ENCODE measurements at places on chromosomes 7 and 10.
A peak's percentile ranks its signal among the peaks of the same experiment; 100 is the strongest.

DNA sequence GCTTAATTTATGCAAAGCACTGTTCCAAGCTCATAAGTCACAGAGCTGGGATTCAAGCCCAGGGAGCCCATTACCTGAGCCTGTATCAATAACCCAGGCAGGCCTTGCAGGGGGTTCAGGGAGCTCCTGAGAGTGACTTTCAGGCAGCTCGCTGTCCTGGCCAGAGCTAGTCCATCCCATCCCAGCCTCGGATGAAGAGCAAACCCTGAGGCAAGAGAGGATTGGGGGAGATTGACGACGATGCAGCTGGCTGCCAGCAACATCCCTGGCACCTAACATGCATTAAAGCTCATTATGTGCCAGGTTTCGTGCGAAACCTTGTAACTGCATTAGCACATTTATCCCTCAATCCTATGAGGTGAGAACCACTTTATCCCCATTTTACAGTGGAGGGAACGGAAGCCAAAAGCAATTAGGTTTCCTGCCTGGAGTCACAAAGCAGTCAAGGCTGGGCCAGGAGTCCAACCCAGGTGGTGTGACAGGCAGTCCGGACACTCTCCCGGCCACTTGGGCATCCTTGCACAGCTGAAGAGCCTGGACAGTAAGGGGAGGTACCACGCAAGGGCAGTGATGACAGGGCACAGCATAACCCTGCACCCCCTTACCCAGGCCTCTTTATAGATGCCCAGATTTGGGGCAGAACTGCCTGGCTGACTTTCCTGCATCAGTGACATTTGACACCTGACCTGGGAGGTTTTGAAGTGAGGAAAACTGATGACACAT, 129.8 kb upstream of the CHST15 start:
- no peak for DNase-seq

DNA sequence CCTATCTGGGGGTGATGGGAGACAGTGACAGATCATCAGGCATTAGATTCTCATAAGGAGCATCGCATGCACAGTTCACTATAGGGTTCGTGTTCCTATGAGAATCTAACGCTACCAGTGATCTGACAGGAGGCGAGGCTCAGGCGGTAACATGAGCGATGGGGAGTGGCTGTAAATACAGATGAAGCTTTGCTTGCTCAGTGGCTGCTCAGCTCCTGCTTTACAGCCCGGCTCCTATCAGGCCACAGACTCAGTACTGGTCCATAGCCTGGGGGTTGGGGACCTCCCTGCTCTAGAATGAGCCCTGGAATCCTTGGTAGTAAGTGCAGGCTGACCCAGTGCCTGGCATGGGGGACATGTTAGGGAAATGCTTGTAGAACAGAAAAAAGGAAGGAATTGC, 426.0 kb downstream of the TYW1 start:
- DNase-seq = no peak

- no peak for DNase-seq
Measured at GRCh38 chr7:110557136-110557535, 533.8 kb upstream of the LRRN3 start.

GRCh38 chr10:18456984-18457383, 194.4 kb downstream of the NSUN6 start:
- no peak for DNase-seq

DNA sequence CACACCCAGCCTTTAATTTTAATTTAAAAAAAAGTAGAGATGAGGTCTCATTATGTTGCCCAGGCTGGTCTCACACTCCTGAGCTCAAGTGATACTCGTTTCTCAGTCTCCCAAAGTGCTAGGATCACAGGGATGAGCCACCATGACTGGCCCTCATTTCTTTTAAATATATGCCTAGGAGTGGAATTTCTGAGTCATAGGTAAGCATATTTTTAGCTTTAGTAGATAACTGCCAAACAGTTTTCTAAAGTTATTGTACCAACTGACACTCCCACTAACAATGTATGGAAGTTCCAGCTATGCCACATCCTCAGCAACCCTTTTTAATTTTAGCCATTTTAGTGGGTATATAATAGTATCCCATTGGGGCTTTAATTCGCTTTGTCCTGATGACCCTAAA, 13.8 kb upstream of the PPIF start:
- DNase-seq = no peak

- no peak for DNase-seq
Measured at GRCh38 chr10:94076325-94076841, 82.7 kb downstream of the PLCE1 start.

DNA sequence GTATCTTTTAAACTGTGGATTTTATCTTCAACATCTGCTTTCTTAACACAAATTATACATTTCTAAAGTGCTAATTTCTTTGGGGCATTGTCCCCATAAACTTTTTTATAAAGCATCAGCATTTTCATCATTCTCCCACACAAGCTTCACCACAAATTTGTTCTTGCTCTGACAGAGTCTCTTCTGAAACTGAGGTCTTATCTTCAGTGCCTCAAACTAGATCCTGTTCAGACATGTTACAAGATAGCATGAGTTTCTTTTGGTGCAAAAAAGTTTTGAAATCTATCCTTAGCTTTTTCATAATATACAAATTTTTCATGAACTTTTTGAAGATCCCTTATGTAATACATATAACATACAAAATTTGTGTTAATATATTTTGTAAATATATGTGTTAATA, 346.6 kb downstream of the IPMK start:
- no peak for DNase-seq

DNA sequence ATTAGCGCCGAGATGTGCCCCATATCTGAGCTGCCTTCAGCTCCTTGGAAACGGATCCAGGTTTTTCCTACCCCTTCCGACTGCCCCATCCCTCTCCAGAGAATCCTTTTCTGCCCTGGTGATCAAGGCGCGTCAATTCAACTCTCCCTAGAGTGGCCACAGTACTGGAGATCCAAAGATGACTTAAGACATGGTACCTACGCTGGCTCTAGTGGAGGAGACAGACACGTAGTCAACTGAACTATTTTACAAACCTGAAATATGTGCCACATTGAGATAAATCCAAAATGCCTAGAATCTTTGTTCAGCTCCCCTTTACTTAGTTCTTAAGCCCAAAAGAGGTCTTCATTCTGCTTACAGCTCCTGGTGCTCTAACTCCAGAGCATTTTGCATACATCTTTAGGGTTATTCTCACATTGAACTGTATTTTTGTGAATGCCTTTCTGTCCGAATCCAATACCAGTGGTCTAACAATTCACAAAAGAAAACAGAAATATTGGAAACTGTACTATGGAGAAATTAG, 444 bp upstream of the TNPO3 start:
- no peak for DNase-seq

GRCh38 chr7:158024351-158024715, 563.3 kb downstream of the PTPRN2 start:
- DNase-seq = no peak

GRCh38 chr7:64951250-64951848, 39.5 kb downstream of the ZNF117 start:
- DNase-seq = peak; percentile 62

DNA sequence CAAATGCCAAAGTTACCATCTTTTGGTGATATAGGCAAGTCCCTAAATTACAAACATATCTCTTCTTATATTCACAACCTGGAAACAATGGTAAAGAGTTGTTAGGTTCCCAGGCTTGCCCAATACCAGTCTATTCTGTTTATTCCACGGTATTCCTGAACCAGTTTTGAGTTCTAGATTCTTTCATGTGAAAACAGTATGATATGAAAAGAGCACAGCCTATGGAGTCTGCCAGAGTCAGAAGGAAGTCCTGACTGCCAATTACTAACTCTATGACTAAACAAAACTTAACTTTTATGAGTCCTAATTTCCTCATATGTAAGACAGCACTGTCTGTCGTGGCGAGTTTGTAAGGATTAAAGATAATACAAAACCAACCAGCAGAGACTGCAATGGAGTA, 5.6 kb downstream of the ABI1 start:
- DNase-seq = no peak

DNA sequence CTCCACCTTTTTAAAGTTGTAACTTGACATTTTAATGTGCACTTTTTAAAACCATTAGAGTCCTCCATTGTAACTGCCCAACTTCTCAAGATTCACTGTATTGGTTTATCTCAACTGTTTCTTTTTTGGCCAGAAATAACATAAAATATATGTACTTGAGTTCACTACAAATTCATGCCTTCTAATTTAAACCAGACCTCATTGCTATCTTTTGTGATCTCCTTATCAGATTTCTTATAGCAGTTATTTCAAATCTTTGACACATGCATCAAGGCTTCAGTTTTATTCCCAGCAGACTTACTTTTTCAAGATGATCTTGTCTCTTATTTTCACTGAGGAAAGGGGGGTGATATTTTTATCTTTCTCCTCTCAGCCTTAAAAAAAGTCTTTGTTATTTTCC, 154.3 kb downstream of the PHF14 start:
- DNase-seq = no peak

DNA sequence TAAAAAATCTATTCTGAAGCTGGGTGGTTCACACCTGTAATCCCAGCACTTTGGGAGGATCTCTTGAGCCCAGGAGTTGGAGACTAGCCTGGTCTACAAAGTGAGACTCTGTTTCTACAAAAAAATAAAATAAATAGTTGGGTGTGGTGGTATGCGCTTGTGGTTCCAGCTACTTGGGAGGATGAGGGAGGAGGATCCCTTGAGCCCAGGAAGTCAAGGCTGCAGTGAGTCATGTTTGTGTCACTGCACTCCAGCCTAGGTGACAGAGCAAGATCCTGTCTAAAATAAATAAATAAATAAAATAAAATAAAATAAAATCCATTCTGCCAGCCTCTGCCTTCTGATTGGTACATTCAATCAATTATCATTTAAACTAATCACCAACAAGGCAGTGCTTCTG, 17.5 kb downstream of the ZNF33A start:
- no peak for DNase-seq

DNA sequence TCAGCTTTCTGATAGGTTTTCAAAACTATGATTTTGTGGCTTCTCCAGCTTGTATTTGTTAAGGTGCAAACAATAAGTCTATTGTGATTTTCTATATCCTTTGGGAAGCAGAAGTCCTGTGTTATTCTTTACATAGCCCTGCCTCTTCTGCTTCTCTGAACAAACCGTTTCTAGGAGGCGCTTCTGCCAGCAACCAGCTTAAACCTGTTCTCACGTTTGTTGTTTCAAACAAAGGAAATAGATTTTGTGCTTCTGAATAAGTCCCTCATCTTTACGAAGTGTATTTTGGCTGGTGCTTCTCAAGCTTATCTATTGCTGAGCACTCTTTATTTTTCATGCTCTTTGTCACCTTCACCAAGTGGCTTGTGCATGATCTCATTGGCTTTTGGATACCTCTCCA, 61.0 kb downstream of the VTI1A start:
- no peak for DNase-seq

DNA sequence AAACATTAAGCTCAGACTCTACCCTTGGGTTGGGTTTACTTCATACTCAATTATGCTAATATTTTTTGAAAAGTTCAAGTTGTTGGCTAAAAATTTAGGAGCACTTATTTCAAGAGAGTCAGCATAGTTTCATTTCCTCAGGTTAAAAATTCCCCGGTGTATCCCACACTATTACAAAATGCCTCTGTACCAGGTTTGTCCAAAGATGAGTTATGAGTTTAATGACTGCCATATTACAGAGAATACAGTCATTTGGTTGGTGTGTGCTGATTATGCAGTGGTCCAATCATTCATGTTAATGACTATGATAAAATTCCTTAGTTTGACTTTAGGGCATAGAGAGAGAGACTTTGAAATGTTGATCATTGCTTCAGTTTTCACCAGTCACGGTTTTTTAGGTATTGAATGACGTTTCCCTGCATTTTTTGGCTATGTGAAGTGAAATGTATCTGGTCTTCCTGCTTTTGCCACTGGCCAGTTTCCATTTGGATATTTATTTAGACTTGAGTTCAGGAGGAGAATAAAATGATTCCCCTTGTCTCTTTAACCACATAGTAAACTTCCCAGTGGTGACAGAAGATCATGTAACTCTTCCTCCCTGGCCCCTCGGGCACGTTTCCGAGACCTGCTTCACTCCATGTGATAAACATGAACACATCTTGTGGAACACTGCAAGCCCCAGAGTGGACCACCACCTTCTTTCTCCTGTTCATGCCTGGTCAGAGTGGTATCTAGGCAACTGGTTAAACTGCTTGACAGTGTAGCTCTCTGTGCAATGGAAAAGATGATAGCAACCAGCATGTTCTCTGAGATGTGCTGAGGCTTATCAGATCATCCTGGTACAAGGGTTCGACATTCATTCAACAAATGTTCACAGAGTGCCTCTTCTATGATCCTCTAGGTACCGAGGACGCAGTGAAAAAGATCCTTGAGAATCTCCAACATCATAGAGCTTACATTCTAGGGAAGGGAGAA, 153.6 kb downstream of the CACNB2 start:
- DNase-seq = no peak

DNA sequence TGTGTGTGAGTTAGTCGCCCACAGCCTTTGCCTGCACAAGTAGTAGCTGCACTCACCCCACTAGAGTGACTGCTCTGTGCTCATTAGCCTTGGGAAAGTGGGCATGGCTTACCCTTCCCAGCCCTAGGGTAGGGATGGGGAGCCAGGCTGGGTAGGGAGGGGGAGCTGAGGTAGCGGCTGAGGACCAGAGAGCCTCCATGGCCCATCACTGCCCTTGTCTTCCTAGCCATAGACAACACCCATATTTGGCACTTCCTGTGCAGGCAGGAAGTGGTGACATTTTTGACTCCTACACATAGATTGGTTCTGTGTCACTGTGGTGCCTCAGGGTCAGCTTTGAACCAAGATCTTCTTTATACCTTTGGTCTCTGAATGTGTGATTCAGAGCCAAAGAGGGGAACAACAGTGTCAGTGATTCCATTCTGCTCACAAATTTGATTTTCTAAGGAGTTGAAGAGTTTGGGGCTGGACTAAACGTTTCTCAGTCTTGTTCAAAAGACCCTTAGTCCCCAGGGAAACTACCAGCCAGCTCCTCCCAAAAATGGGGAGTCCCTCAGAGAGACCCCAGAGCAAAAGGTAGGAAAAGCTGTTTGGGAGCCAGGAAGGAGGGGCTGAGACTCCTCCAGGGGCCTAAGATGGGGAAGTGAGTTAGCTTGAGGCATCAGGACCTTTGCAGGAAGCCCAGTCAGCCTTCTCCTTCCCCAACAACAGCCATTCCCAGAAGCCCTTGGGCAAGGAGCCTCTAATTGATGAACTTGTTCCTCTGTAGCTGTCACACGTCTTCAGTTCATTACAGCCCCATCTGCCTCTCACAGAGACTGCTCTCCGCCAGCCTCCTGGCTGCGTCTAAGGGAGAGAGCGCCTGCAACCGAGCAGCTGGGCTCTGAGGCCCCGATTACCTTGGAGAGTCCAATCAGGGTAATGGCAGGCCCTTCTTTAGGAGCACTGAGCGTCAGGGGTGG, 135.0 kb downstream of the CDH23 start:
- DNase-seq = no peak
